EH (cell line): ENCODE measurements at places on chromosomes 7 and 10.

DNA sequence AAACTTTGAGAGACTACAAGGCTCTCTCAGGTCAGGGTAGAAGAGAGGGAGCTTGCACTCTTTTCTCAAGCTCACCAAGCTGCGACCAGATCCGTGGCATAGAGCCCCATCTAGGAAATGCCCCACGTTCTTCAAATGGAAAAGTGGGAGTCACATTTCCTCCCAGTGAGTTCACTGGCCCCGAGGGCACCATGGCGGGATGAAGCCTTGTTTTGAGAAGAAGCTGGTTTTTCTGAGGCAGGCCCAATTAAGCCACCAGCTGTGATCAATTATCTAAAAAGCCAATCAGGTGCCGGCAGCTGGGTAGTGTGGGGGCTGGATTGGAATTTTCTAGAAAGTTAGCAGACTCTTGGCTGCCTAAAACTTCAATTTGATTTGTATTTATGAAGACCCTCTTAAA, 101.4 kb downstream of the ZNF365 start:
- peak; percentile 83 for DNase-seq

- DNase-seq, result no peak
These were observed 1065.6 kb downstream of the KCNMA1 start for GRCh38 chr10:76572021-76572420.

DNA sequence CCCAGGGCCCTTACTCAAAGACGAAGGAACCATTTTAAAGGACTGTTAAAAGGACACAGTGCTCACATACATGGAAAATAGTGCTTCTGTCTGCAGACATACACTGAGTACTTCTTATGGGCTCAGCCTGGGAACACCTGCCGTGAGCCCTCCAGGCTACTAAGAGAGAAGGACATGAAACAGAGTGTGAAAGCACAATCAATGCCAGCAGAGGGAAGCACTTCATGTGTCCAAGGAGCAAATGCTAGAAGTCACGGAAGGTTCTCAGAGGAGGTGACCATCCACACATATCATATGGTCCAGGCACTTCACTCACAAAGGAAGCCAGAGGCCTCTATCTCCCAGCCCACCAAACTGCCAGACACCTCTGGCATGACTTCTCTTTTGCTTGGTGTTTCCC, 15.5 kb downstream of the ELMO1 start:
- no peak for DNase-seq

- DNase-seq, result no peak
These were observed 15.5 kb downstream of the MSRB2 start for GRCh38 chr10:23110722-23111516.

GRCh38 chr7:1404898-1405548, 54.2 kb downstream of the MICALL2 start:
- DNase-seq, result no peak

DNA sequence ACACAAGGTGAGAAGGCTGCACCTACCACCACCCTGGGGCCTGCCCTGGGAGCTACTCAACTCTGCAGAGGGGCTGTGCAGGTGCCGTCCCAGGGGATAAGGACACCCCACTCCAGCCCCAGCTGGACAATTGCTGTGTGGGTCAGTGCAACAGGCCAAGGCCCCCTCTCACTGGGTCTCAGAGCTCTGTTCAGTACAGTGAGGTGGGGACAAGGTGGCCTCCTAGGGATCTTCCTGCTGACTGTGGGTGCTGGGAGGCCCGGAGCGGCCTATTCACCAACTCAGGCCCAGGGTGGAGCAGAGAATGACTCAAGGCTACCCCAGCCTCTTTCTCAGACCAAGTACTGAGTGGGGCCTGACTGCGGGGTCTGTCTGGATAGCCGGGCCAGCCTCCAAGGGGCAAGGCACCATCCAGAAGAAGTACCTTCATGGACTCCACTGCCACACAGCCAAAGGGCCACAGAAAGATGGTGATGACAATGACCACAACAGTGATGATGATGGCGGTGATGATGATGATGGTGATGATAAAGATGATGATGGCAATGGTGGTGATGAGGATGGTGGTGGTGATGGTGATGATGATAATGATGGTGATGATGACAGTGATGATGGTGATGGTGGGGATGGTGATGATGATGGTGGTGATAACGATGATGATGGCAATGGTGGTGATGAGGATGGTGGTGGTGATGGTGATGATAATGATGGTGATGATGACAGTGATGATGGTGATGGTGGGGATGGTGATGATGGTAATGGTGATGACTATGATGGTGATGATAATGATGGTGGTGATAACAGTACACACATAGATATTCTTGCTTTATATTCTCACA, 59.8 kb upstream of the DNAAF5 start:
- no peak for DNase-seq

GRCh38 chr10:22959292-22959691, 31.4 kb downstream of the ARMC3 start:
- no peak for DNase-seq

- no peak for DNase-seq
These were observed 7.1 kb downstream of the DNAJC9 start for GRCh38 chr10:73239908-73240307.

DNA sequence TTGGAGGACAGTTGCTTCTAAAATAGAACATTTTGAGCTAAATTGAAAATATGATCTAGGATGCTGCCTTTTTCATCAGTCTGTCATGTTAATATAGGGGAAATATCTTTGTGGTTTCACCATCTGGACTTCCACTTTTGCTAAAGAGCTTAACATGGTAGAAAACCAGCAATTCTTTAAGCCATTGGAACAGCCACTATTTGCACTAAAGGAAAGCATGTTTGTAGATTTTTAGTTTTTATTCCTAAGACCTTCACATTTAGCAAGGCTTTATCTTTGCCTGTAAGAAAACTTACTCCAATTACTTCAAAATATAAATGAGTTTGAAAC, 291.0 kb downstream of the RNLS start:
- DNase-seq, result no peak

- peak; percentile 41 for DNase-seq
These were observed 97.3 kb downstream of the MYL10 start for GRCh38 chr7:101531726-101532357.

DNA sequence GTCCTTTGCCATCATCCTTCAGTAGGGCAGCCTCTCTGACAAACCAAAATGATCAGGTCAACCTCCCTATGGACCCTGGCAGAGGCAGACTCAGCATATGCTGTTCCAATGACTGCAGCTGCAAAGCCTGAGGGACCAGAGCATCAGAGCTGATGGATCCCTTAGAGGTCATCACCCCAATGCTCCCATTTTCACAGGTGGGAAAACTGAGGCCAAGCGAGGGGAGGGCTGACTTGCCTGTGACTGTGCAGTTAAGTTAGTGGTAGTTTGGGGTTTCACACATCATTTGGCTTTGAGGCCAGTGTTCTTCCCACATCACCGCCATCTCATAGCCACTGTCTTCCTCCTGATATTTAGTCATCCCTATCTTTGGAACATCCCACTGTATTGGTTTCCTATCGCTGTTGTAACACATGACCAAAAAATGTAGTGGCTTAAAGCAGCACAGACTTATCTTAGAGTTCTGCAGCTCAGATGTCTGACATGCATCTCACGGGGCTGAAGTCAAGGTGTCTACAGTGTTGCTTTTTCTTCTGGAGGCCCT, 69.3 kb upstream of the PDZD8 start:
- DNase-seq, result no peak

DNA sequence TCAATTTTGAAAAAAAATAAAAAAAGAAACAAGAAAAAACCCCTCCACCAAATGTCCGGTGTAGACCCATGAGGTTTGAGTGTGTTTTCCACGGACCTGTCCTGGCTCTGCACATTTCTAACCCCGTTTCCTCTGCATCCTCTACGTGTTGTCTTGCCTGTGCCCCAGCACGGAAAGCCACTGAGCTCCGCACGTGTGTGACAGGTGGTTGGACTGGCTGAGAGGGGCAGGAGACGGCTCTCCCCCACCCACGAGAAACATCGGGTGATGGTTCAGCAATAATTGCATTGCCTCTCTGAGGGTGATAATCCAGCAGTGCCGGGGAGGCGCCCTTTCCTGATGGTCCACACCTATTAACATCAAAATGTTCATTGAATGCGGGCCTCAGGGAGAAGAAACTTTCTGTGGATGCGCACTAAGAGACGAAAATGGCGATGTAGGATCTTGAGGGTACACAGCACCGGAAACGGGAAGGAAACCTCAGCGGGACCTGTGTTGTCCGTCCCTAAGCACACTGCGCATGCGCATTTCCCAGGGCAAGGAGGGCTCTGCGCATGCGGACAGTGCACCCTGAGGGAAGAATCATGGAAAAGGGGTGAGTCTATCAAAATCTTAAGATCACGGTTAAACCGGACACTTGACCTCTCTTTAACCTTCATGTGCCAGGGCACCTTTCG, 470.1 kb upstream of the ADARB2 start:
- DNase-seq, result no peak

DNA sequence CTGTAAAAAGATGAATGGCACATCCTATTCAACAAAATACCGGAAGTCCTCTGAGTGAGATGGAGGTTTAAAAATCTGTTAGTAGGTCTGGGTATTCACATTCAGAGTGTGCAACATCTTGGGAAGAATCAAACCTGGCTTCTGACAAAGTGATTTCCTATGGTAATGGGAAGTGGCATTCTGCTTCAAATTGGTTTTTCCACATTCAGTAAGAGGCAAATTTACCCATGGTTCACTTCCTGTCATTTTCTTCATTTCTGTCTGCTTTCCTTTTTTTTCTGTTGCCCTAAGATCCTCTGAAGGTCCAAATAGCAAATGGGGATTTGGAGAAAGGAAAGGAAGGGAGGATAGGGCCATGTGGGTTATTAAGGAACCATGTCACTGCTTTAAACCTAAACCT, 218.3 kb downstream of the DOCK4 start:
- DNase-seq, result no peak

GRCh38 chr10:24992512-24993133, 23.3 kb downstream of the ENKUR start:
- no peak for DNase-seq

GRCh38 chr7:39043531-39043930, 65.8 kb downstream of the POU6F2 start:
- no peak for DNase-seq
